ENCODE measurements at places on chromosomes 12 and 14.

- no peak overlapping the region for H3K27ac ChIP-seq
- no peaks in the 10 kb centered on the region for H3K4me1 ChIP-seq
- no peak overlapping the region for H3K4me3 ChIP-seq
- DNase-seq: no peak
- H3K36me3 ChIP-seq: peaks cover 8% of the 10 kb centered on the region
- H3K27me3 ChIP-seq: no peaks in the 10 kb centered on the region
Observed at GRCh38 chr14:102495491-102496330, 13.9 kb downstream of the ANKRD9 start.

- DNase-seq: no peak
- no peaks in the 10 kb centered on the region for H3K36me3 ChIP-seq
- peaks cover 8% of the 10 kb centered on the region for H3K4me1 ChIP-seq
- H3K4me3 ChIP-seq: peak overlapping the region; percentile 73
- H3K27me3 ChIP-seq: no peaks in the 10 kb centered on the region
- H3K27ac ChIP-seq: peak overlapping the region; percentile 50
Observed at GRCh38 chr12:49068879-49069506, 786 bp downstream of the RHEBL1 start.

DNA sequence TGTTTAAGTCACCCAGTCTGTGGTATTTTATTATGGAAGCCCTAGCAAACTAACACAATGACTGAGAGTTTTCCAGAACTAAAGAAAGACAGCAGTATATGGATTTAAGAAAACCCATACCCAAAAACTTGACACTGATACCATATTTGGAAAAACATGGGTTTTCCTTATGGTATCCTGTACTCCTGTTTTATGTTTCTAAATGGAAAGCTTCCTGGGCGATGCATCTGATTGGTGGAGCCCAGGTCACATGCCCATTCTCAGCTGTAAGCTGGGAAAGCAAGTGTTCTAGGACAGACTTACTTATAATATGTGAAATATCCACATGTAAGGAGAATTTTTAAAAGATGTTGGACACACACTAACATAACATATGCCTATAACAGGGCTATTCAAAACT is 4.5 kb upstream of the RNASE4 start:
- DNase-seq: no peak
- H3K4me3 ChIP-seq: no peak overlapping the region
- H3K27me3 ChIP-seq: no peaks in the 10 kb centered on the region
- no peaks in the 10 kb centered on the region for H3K36me3 ChIP-seq
- no peak overlapping the region for H3K27ac ChIP-seq

GRCh38 chr14:81434230-81434629 is 34.1 kb upstream of the STON2 start:
- no peak overlapping the region for H3K27ac ChIP-seq
- H3K4me1 ChIP-seq: peaks cover 3% of the 10 kb centered on the region
- peaks cover 43% of the 10 kb centered on the region for H3K27me3 ChIP-seq
